Activated CD4-positive, alpha-beta memory T cell treated with anti-CD3 and anti-CD28 coated beads, Interleukin-2, amount 10 ng/mL, durations not matched to agents 7 days and 5 days (primary cell): ENCODE measurements at places on chromosomes 6 and 20.

DNA sequence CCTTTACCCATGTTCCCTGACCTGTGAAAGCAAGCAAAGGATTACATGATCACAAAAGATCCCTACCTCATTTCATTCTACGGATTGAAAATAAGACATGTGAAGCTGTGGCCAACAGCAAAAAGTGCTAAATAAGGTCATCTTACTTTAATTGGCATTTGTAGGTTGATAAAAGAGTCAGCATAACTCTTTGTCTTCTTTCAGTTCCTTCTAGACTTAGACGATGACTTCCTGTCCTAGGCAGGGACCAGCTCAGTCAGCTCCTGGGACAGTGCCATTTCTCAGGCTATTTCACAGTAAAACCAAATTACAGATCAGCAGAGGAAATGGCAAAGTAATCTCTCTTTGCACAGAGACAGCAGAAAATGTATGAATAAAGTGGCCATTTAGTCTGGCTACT lies 480.7 kb downstream of the RFPL4B start:
- no peaks in the 10 kb centered on the region for H3K4me1 ChIP-seq
- no peak overlapping the region for H3K27ac ChIP-seq
- H3K36me3 ChIP-seq, result no peaks in the 10 kb centered on the region
- no peak overlapping the region for H3K4me3 ChIP-seq
- no peak for DNase-seq

DNA sequence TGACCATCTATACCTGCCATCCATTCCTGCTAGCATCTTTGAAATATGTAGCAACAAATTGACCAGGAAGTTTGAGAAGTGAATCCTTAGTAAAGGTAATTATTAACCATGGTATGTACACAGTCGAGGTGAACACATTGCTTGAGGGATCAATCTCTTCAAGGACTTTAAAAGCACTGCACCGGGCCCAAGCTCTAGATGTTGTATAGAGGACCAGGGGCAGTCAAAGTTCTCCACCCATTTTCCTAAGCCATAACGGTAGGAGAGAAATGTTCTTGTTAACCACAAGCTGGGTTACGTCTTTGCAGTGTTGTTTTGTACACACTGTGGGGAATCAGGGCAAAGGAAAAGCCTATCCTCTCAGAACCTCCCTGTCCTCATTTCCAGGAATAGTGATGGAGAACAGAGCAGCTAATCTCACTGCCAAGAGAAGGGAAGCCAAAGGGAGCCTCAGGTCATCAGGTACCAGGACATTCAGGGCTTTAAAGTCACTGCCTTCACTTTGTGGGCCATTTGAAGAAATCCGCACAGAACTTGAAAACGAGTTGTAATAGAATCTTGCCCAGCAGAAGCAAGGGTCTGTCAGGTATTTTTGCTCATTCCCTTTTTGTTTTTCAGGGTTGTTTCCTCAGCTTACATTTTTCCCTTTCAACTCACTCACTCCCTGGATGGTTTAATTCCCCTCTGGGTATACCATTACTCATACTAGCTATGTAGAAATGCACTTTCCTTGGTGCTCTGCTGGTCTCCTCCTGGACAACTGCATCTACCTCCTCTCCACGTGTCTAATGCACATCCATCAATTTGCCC lies 5.3 kb upstream of the PM20D2 start:
- peaks cover 33% of the 10 kb centered on the region for H3K27me3 ChIP-seq
- no peak overlapping the region for H3K4me3 ChIP-seq
- H3K27ac ChIP-seq, result no peak overlapping the region
- H3K36me3 ChIP-seq, result no peaks in the 10 kb centered on the region

GRCh38 chr6:150890346-150890745 lies 24.8 kb downstream of the MTHFD1L start:
- H3K27me3 ChIP-seq, result no peaks in the 10 kb centered on the region
- H3K4me3 ChIP-seq, result no peak overlapping the region
- peaks cover 43% of the 10 kb centered on the region for H3K36me3 ChIP-seq

- peaks cover 13% of the 10 kb centered on the region for H3K4me1 ChIP-seq
- peaks cover 27% of the 10 kb centered on the region for H3K36me3 ChIP-seq
- H3K4me3 ChIP-seq, result no peak overlapping the region
- DNase-seq, result no peak
- H3K27ac ChIP-seq, result no peak overlapping the region
These were observed 5.1 kb downstream of the BLOC1S5 start for GRCh38 chr6:8059129-8059528.

GRCh38 chr6:118683881-118684872 lies 32.8 kb upstream of the CEP85L start:
- no peak overlapping the region for H3K27ac ChIP-seq
- no peak for DNase-seq
- H3K4me1 ChIP-seq, result peaks cover 48% of the 10 kb centered on the region

DNA sequence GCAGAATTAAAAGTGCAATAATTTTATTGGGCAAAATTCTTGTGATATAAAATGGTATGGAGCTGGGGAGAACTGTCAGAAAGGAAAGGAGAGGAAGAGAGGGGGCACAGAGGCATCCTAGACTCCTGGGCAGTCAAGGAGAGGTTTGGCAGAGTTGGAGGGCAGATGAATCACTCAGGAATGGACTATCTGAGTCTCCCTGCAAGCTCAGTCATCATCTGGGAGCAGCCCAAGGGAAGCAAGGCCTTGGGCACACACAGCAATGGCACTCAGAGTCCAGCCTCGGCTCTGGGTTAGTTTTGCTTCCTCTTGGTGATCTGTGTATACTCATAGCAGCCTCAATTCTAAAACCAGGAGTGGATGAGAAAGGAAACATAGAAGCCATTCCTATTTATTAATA lies 67.2 kb downstream of the SLC22A1 start:
- no peak overlapping the region for H3K27ac ChIP-seq
- no peak for DNase-seq
- H3K27me3 ChIP-seq, result peaks cover 3% of the 10 kb centered on the region

DNA sequence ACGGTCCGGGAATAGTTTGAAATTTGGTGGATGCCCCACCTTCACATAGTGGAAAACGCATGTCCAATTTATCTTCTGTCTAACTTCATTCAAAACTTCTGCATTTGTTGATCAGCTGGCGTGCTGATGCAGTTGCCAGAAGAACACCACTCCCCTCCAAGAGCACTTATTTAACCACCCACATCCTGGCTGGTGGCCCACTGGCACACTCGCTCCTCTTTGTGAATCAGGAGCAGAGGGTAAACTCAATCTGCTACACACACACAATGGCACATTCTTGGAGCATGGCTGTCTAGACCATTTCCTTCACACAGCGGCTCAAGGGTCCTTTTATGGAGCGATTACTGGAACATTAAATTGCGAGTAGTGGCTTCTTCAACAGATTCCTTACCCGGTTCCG lies 55.1 kb upstream of the CEP162 start:
- H3K4me1 ChIP-seq, result no peaks in the 10 kb centered on the region
- H3K27ac ChIP-seq, result no peak overlapping the region
- DNase-seq, result no peak
- H3K4me3 ChIP-seq, result no peak overlapping the region
- H3K27me3 ChIP-seq, result peaks cover 7% of the 10 kb centered on the region

DNA sequence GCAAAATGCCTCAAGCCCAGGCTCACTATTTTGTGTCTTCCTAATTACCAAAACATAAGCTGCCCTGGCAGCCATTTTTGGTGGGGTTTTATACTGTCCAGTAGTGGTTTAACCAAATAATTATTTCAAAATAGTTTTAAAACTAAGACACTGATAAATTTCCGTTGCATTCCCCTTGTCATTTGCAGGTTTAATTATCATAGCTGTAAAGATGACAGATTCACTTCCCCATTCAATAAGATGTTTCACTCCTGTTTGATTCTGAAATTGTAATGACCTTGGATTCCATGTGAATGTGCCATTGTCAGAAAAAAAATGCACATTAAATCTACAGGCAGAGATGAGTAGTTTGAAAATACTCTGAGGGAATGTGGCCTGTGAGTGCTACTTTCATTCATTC lies 172.0 kb downstream of the COL9A1 start:
- no peak for DNase-seq
- H3K4me1 ChIP-seq, result no peaks in the 10 kb centered on the region
- no peaks in the 10 kb centered on the region for H3K27me3 ChIP-seq
- no peak overlapping the region for H3K4me3 ChIP-seq
- H3K36me3 ChIP-seq, result no peaks in the 10 kb centered on the region
- no peak overlapping the region for H3K27ac ChIP-seq

DNA sequence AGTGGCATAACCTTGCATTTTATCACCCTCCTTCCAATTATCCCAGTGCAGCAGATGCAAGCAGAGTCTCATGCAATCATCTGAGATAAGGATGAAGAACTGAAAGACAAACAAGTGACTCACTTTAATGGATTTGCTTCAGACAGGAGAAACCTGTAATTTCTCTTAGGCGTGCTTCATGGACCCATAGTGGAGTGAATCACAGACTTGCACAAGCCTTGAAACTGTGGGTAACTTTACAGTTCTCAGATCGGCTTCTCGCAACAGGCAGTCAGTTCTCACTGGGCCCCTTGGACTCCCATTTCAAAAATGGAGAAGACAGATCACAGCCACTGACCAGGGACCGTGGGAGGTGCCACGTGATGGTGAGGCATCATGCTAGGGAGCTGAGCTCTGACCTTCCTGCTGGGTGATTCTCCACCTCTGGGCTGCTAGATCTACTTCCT lies at the start of gene ADGRF4:
Gene ADGRF4 (plus strand): TSS at position 239 of the 446 bp plus-strand sequence. CDS start 8,666 bp downstream, outside the sequence.
- no peak within 1 kb of the TSS for H3K4me3 ChIP-seq
- DNase-seq, result no peak
- no peaks in the 10 kb centered on the region for H3K36me3 ChIP-seq
- H3K4me1 ChIP-seq, result peaks cover 1% of the 10 kb centered on the region
- H3K27ac ChIP-seq, result no peak within 1 kb of the TSS

DNA sequence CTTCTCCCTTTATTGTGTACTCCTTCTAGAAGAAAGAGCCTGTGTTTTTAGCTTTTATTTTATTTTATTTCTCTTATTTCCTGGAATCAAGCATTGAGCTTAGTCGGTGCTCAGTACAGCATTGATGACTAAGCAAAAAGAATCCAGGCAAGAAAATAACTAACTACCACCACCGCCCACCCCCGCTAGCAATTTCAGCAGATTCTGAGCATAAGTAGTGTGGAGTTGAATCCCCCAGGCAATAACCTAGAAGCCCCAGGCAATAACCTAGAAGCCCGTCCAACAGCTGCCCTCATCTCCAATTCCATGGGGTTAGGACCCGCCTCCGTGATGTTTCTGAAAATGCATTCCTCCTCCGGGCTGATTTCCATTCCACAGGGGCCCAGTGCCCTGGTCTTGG lies 258.0 kb upstream of the TAB2 start:
- no peak overlapping the region for H3K4me3 ChIP-seq
- no peak for DNase-seq
- H3K27me3 ChIP-seq, result no peaks in the 10 kb centered on the region
- H3K36me3 ChIP-seq, result peaks cover under 1% of the 10 kb centered on the region
- H3K4me1 ChIP-seq, result peaks cover 65% of the 10 kb centered on the region
- peak overlapping the region; percentile 89 for H3K27ac ChIP-seq

DNA sequence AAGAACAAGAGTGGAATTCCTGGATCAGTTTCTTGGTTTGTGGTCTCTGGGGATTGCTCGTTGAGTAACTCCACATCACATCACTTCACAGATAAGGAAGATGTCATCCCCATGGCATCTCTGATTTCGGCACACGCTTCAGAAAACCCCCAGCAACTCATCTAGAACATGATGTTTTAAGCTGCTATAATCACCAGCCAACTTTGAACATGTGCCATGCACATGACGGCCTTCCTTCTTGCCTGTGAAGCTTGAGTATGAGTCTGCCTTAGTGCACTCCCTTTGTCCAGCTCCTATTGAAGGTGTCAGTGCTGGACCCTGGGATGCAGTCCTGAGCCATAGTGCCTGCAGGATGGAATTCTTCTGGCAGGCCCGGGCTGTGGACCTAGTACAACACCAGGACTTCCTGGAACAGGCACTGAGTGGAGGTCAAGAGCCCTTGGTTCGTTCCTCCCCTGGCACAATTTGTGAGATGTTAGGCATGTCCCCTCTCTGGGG lies 231.5 kb upstream of the SUPT3H start:
- no peak for DNase-seq
- H3K4me1 ChIP-seq, result peaks cover 38% of the 10 kb centered on the region
- no peak overlapping the region for H3K4me3 ChIP-seq
- no peaks in the 10 kb centered on the region for H3K27me3 ChIP-seq
- H3K27ac ChIP-seq, result peak overlapping the region; percentile 37
